ENCODE measurements at places on chromosomes 11 and 22.

DNA sequence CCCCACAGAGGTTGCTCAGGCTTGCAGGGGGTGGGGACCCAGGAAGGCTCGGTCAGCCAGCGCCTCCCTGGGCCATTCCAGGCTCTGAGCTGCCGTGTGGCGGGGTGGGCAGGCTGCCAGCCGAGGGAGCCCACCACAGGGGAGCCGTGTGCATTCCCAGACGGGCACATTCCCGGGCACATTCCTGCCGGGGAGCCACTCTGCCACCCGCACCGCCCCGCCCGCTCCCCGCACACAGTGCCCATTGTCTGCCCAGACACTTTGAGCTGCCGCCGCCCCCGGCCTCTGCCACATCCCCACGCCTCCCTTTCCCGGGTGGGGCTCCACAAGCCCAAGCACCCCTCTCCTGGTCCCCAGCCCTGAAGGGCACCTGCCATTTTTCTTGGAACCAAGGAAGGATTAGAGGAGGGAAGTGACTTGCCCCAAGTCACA, 27.4 kb downstream of the RPL3 start:
- no peak for DNase-seq

DNA sequence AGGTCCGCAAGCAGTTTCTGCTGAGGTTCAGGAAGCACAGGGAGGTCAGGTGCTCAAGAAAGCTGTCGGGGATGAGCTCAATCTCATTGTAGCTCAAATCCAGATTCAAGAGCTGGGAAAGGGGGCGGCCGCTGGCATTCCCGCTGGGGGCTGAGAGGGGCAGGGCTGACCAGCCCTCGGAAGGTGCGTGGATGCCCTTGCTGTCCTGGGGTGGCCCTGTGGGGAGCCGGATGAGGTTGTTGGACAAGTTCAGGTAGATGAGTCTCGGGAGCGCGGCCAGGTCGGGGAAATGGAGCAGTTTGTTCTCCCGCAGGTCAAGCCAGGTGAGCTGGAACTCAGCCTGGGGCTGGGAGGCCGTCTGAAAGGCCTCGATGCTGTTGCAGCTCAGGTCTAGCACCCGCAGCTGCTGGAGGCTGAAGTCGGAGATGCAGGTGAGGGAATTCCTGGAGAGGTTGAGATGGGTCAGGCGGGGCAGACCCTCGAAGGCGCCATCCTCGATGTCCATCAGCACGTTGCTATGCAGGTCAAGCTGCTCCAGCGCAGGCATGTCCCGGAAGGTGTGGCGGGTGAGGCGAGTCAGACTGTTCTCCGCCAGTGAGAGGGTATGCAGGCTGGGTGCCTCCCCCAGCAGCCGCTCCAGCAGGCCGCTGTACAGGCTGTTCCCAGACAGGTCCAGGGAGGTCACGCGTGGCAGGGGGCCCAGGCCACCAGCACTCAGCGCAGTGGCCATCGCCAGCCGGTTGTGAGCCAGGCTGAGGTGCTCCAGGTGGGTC, 9.8 kb downstream of the LRRC32 start:
- no peak for DNase-seq

DNA sequence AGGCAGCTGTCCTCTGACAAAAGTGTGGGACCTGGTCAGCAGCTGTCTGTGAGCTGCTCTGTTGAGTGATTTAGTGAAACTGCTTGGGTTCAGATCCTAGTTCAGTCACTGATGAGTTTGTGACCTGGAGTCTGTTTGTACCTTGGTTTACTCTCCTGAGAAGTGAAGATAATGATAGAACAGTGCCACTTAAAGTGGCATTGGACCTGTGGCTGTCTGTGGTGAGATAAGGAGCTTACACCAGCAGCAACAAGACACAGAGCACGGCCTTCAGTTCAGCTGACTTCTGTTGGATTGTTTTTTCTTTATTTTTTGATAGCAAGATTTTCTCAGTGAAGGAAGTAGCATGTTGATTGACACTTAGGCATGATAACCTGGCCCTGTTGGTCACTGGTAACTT, 46.2 kb upstream of the CTTN start:
- no peak for DNase-seq

DNA sequence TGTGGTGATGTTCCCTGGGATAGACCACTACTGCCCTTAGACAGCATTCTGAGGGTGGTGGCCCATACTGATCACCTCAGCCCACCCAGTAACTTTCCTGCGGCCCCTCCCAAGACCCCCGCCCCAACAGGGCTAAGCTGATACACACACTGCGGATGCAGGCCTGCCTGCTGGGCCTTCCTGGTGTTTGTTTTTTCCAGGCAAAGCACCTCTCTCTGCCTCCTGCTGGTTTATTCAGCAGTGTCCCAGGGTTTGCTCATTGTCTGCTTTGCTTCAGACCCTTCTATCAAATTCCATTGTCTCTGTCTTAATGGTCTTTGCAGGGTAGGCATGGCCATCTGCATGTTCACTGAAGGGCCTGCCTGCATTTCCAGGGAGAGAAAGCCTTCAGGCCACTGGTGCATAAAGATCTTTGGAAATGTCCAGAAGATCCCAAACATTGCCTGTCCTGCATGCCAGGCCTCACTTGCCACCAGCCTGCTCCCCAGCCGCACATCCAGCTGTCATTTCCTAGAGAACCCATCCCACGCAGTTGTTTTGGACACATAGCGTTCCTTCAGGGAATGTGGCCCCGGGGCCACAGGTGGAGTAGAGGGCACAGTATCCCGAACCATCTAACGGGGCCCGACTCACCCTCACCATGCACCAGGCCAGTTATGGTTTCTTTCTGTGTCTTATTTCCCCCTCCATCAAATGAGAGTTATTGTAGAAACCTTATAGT, 50.2 kb downstream of the BCR start:
- DNase-seq: no peak

- peak; percentile 42 for DNase-seq
Observed at GRCh38 chr22:23225724-23226496, 45.6 kb downstream of the BCR start.

DNA sequence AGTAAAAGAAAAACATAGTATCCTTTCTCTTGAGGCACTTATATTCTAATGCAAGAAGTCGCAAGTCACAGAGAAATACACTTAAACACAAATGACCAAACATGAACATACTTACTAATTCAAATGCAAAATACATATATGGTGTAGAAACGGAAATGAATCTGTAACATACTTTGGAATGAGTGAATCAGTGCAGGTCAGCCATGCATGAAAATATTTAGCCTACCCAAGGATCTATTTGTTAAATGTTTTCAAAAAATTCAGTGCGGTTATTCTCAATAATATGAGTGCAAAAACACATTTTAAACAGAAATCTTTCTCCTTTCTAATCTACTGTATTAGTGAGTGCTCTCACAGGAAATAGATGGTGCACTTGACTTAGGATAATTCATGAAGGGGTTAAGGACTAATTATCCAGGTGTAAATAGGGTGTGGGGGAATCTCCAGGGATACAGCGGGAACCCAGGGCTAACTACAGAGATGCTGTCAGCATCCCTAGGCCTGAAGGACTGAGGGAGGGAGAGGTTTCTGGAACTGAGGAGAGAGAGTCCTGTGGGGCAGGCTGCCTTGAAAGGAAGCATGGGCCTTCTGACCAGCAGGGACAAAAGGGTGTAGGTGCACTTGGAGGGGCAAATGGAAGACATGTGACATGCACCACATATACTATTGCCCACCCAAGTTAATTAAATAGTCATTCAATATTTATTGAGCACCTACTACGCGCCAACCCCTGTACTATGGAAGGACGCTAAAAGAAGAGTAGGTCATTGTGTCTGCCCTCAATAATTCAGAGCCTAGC, 139.2 kb downstream of the MAML2 start:
- no peak for DNase-seq

DNA sequence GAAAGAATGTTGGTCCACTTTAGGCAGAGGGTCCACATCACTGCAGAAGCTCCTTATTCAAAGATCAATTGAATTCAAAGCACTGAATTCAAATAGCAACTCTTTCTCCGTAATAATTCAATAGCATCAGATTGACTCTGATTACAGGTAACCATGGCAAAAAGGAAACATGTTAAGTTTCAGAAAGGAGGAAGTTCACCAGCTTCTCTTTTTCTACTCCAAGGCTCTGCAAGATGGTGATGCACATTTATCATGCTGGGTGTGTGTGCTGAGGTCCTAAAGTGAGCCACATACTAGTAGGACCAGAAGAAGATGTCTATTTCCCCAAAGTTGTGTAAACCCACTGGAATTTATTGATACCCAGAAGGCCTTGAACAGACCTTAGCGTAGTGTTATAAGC, 18.0 kb upstream of the DRD2 start:
- no peak for DNase-seq

GRCh38 chr11:7573558-7574296, 59.9 kb downstream of the PPFIBP2 start:
- no peak for DNase-seq

DNA sequence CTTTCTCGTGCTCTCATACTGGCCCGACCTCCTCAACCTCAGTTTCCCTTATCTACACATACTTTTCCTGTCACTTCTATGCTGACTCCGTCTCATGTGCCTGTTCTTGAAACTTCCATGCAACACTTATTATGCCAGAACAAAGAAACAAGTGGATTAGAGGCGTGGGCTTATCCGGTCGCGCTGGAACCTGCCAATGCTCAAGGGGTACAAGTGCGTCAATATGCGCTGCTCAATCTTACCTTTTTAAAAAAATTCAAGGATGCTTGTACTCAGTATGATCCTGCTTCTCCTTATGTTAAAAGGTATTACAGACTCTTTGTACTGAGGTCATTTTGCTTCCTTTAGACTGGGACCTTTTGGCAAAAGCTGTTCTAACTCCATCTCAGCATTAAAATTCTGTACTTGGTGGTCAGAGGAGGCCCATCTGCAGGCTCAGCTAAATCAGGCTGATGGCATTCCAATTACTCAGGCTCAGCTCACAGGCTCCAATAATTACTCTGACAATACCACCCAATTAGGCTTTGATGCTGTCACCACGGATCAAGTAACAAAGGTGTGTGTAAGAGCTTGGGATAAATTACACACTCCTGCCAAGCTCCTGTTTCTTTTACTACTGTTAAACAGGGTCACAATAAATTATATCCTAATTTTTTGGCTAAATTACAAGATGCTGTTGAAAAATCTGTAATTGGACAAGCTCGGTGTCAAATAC, 26.3 kb upstream of the ALDH3B2 start:
- DNase-seq: no peak

DNA sequence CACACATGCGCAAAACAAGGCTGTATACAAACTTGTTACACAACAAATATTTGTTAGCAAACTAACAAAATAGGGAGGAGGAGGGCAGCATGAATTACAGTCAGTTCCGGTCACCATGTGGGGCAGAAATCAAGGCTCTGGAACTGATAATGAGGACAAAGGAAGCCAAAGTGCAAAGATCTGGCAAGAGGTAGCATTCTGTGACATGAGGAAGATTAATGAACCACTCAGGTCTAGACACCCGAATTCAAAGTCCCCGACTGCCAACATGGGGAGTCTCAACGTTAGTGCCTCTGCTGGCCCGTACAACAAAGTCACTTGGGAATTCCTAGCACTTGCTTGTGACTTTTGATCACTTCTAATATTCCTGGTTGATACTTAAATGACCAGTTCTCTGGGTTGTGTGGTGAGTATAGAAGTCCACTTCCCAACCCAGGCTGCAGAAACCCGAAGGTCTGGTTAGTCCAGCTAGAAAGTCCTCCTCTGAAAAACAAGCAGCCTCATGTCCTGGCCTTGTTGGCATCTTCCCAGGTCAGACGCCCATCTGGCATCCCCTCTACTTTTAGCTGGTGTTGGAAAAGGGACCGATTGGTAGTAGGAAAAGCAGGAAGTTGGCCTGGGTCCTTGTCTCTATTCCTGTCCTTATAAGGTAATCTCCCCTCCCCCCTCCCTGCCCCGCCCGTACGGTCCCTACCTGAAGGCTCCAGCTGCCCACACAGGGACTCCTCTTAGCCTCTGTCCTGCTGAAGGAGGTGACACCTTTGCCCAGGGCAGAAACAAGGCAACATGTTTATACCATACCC, 1.6 kb downstream of the SUN2 start:
- peak; percentile 59 for DNase-seq

- DNase-seq: no peak
Observed at GRCh38 chr11:64244107-64244506, 2.6 kb downstream of the PPP1R14B start.

DNA sequence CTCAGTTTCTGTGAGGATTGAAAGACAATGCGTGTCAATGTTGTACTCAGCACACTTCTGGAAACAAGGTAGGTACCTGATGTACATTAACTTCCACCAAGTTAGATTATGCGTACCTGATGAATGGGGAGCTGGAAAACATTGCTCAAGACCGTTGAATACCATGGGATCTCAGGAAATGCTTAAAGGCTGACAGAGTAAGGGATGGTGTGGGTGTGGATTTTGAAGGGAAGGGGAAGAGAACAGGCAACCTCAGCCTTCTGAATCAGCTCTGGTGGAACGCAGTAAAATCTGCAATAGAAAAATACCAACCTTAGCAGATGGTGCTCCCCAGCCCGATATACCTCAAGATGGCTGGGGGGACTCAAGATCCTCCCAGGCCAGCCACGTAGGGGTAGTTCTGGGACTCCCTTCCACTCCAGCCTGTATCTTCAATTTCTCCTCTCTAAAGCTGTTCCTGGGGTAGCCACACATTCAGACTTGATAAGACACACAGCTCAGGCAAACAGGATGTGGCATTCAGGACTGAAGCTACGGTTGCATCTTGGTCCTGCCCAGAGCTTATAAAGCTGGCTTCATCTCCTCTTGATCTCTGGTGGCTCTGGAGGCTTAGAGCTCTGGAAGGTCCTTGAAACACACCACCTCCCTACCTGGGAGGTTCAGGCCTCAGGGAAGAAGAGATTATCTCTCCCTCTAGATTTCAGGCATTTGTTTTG, 111.8 kb downstream of the CTNND1 start:
- DNase-seq: peak; percentile 29

DNA sequence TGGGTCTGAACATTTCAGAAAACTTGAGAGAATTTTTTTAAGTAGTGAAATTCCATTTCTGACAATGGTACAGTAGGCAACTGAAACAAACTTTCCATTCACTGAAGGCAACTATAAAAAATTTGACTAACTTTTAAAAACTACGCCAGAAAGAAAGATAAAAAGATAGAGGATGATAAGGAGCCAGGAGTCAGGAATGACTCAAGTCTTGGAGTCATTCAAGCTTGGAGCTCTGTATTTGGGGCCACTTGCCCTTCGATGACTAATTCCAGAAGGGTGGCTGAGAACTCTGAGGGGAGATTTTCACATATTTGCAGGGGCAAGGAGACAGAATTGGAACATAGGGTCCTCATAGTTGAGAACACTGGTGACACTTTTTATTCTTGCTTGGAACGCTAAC, 1083.2 kb upstream of the CNTN5 start:
- no peak for DNase-seq

DNA sequence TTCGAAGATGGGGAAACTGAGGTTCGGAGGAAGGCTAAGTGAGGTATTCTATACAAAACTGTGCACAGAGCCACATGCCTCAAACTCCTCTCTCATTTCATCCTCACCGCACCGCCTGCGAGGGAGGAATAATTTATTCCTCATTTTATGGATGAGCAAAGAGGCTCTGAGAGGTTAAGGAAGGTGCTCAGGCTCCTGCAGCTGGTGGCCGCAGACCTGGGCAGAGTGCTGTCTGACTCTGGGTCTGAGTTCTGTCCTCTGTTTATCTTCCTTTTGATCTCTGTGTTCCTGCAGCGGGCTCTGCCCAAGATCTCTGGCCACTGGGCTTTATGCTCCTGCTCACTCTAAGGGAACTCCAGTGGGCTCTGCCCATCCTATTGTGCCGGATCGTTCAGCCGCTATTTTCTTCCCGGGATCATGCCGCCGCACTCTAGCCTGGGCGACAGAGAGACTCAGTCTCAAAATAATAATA, 59.5 kb downstream of the MCM5 start:
- no peak for DNase-seq

- DNase-seq: no peak
Observed at GRCh38 chr22:36822581-36822980, 5.7 kb upstream of the PVALB start.

- no peak for DNase-seq
Observed at GRCh38 chr11:133038850-133039249, 493.5 kb downstream of the OPCML start.

All from activated CD8-positive, alpha-beta T cell treated with anti-CD3 and anti-CD28 coated beads, Interleukin-2, amount 10 ng/mL, durations not matched to agents 7 days and 5 days (primary cell).